ENCODE measurements at places on chromosomes 1 and 21.

DNA sequence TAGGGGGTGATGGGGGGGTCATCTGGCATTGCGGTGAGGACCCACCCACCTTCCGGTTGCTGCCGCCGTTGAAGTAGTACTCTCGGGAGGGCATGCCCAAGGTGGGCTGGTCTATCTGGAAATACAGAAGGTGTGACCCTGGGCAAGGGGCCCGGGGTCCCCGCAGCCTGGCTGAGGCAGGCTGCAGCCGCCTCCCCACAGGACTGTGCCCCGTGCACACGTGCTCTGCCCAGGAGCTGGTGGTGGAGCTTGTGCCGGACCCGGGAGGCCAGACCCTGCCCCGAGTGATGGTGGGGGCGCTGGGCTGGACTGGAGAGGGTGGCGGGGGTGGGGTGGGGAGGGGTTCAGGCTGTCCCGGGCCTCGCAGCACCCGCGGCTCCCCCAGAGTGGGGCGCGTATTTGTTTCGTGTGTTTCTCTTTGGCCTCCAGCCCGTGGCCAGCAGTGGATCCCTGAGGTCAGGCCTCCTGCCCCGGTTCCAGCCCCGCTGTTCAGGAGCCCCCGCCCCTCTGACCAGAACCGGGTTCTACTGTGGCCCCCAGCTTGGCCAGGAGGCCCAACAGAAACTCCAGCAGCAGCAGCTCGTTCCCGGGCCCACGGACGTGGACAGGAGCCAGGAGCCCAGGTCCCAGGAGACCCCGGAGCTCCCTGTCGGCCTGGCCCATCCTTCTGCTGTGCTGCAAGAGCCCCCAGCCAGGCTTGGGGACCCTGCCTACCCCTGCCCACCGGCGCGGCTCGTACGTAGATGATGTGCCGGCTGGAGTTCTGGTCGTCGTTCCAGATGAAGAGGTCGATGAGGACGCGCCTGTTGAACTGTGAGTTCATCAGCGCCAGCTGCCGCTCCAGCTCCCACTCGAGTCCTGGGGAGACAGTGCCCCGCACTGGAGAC, 19.2 kb downstream of the PRXL2B start:
- no peak for DNase-seq

DNA sequence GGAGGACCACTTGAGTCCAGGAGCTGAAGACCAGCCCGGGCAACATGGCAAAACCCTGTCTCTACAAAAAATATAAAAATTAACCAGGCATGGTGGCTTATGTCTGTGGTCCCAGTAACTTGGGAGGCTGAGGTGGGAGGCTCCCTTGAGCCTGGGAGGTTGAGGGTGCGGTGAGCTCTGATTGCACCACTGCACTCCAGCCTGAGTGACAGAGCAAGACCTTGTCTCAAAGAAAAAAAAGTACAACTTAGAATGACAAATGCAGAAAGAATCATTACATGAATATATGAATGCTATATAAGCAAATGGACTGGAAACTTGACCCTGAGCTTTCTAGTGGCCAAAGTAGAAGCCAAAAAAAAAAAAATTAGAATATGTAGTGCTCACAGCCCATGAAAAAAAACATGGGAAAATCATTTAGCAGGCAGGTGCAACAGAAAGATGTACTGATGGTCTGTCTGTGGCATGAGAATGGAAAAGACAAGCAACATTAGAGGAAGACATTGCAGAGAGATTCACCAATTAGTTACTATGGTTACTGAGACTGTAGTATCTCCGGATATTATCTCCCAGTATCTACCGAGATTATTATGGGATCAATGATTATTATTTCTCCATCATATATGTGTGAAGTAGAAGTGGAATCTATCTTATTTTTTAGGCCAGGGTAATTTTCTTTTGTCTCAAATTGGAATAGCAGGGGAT, 19.2 kb downstream of the ELAPOR1 start:
- DNase-seq, result no peak

GRCh38 chr1:176628775-176629174, 165.8 kb downstream of the PAPPA2 start:
- no peak for DNase-seq

- DNase-seq, result no peak
Observed at GRCh38 chr1:25821112-25821476, 1.3 kb downstream of the MTFR1L start.

DNA sequence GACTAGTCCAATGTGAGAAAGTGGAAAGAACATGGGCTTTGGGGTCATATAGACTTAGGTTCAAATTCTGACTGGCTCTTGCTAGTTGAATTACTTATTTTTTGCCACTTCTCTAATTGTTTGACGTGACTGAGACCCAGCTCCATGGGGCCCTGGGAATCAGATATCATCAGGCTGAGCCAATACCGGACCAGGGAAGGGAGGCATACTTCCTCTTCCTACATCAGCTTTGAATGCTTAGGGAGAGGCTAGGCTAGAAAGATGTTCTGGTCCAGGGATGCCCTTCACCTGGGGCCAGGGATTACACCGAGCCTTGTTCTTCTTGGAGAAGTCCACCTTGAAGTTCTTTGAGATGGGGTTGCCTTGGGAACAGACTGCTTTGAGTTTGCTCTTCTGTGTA, 3.7 kb upstream of the NR1I3 start:
- no peak for DNase-seq

DNA sequence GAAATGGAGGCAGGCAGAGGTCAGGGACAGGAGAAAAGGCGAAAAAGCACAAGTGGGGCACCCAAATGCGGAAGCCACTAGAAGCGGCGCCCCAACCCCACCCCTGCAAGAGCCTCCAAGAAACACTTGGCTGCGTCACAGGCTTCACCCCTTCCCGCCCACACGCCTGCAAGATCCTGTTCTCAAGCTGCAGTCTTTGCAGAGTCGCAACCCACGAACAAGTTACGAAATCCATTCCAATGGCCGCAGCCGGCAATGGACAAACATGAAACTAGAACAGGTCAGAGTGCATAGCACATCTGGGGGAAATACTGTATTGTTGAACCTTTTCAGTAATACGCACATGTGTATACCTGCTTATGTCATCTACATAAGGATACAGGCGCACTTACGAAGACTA, 103.6 kb downstream of the PSMG1 start:
- no peak for DNase-seq

DNA sequence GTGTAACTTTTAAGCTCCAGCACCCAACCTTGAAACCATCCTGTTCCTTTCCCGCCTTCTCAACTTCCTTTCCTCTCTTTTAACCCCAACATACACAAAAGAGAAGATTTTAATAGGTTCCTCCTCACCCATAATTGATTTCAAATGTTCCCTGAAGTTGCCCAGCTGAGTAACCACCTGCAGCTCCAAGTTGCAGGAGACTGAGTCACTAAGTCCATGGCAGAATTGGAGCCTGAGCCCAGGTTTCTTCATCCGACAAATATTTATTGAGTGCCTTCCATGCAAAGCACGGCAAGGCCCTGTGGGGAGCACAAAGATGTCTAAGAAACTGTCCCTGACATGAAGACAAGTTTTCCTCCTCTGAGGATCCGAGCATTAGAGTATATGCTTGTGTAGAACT, 97.7 kb downstream of the PAPPA2 start:
- no peak for DNase-seq

GRCh38 chr1:83670909-83671565, 327.9 kb downstream of the TTLL7 start:
- no peak for DNase-seq

DNA sequence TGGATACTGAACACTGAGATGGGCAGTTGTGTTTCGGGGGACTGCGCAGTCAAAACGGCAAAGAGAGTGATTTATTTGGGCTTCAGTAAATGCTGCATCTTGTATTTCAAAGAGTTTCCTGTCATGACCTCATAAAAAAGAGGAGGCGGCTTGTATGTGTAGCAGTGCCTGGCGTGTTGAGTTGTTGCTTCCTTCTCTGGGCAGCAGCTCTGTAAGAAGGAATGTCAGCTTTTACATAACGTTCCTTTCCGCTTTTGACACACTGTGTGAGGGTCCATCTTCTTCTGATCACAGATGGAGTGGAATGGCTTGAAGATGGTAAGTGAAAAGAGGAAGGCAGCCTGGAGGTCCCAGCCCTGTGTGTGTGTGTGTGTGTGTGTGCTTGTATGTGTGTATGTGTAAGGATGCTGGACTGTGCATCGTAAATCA, 941 bp downstream of the ELAVL4 start:
- peak; percentile 78 for DNase-seq

GRCh38 chr1:10652626-10653025, 143.8 kb downstream of the CASZ1 start:
- no peak for DNase-seq

DNA sequence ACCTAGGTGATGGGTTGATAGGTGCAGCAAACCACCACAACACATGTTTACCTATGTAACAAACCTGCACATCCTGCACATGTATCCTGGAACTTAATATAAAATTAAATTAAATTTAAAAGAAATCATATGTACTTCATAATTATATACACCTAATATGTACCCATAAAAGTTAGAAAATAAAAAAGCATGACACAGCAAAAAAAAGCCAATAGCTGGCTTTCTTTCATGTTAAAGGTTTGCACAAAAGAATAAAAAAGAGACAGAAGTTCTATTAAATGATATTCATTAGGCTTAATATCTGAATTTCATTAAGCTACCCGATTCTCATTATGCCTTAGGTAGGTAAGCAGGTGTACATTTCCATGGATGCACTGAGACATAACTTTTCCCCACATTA, 5.2 kb upstream of the PRMT6 start:
- no peak for DNase-seq

- no peak for DNase-seq
Observed at GRCh38 chr1:157137046-157137407, 1.2 kb downstream of the ETV3 start.

DNA sequence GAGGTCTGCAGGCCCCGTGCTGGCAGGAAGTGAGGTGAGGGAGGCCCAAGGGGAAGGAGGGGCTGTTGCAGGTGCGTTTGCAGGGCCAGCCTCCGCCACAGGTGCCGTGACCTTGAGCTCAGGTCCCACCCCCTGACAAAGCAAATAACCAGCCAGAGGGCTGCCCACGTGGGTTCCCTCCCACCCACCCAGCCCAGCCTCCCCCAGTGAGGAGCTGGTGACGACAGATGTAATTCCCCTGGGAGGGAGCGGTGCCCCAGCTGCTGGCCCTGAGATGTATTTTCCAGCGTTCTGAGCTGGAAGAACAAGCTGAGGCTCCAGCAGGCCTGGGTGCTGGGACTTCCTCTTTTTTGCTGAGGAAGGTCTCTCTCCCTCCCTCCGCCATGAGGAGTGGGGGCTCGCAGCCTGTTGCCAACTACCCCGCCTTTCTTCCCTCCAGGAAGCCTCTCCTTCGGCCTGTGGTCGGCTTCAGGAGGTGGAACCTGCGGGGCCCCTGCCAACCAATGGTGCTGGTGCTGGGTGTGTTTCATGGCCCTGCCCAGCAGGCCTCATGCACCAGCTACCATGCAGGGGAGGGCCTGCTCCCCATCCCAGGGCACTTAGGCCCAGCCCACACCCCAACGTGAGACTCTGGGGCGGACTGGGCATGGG, 153.2 kb downstream of the PRDM16 start:
- no peak for DNase-seq

GRCh38 chr1:98386675-98387440, 274.7 kb upstream of the SNX7 start:
- DNase-seq, result peak; percentile 8

GRCh38 chr21:42102526-42102925, 31.4 kb downstream of the UMODL1 start:
- no peak for DNase-seq

- no peak for DNase-seq
Observed at GRCh38 chr1:63277195-63278192, 44.9 kb upstream of the FOXD3 start.
